ENCODE measurements at places on chromosomes 1 and 21.
A peak's percentile ranks its signal among the peaks of the same experiment; 100 is the strongest.

GRCh38 chr1:37901191-37901892, 42.0 kb upstream of the MTF1 start:
- no peak for DNase-seq

DNA sequence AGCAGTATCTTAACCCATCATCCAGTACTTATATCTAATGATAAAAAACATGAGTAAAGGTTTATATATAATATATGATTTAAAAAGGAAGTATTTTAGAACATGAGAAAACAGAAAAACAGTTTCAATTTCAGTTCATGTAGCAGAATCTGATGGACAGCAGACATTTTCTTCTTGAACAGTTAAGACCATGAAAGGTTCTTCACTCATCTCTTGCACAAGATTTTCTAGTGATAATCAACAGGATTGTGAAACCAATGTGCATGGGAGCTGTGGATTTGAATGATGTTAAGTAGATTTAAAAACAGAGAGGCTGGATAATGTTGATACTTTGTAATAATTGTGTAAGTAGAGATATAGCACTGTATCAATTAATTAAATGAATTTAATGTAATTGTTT, 1297.6 kb downstream of the BRINP3 start:
- no peak for DNase-seq

DNA sequence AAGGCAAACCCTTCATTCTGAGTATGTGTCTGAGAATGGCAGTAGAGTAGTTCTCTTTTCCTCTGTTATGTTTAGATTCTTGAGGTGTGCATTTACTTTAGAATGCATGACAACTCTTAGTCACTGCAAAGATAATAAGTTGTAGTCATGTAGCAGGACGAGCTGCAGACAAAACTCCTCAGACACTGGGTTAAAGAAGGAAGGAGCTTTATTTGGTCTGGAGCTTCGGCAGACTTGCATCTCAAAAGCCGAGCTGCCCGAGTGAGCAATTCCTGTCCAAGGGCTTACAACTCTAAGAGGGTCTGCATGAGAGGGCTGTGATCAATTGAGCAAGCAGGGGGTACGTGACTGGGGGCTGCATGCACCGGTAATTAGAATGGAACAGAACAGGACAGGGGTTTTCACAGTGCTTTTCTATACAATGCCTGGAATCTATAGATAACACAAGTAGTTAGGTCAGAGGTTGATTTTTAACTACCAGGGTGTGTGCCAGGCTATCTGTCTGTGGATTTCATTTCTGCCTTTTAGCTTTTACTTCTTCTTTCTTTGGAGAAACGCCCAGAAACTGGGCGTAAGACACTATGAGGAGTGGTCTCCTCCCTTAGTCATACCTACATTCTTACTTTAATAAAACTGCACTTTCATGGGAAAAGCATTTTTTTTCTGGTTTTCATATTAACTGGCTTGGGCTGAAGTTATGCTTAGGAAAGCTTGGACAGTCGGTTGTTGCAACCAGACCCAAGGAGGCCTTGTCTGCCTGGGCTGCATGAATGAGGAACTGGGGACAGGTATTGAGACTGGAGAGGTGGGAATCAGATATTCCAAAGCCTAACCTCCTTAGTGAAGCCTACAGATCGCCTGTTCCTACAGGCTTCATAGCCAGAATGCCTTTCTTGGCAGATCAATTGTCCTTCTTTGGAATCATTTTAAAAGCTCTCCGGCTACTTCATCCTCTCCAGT, 115.1 kb downstream of the RHOU start:
- peak; percentile 42 for DNase-seq

GRCh38 chr1:61052395-61053225, 29.8 kb upstream of the NFIA start:
- no peak for DNase-seq

DNA sequence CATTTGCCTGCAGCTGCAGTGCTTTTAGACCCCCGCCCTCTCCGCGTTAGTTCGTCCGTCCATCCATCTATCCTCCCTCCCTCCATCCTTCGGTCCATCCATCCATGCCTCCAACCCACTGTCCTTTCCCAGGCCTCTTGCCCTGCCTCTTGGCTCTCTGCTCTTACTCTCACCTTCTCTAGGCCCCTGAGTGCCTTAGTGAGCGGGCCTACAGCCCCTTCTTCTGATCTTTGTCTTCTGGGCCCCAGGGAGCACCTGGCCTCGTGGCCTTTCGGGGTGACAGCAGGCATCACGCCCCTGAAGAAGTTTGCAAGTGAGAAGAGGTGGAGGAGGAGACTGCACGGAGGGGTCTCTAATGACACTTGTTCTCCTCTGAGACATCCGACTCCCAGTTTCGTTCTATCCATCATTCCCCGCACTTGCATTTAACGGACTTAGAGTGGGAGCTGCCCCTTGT, 842 bp downstream of the ATXN7L2 start:
- DNase-seq, result no peak

GRCh38 chr1:39080269-39080826, 54.2 kb downstream of the NDUFS5 start:
- DNase-seq, result no peak

DNA sequence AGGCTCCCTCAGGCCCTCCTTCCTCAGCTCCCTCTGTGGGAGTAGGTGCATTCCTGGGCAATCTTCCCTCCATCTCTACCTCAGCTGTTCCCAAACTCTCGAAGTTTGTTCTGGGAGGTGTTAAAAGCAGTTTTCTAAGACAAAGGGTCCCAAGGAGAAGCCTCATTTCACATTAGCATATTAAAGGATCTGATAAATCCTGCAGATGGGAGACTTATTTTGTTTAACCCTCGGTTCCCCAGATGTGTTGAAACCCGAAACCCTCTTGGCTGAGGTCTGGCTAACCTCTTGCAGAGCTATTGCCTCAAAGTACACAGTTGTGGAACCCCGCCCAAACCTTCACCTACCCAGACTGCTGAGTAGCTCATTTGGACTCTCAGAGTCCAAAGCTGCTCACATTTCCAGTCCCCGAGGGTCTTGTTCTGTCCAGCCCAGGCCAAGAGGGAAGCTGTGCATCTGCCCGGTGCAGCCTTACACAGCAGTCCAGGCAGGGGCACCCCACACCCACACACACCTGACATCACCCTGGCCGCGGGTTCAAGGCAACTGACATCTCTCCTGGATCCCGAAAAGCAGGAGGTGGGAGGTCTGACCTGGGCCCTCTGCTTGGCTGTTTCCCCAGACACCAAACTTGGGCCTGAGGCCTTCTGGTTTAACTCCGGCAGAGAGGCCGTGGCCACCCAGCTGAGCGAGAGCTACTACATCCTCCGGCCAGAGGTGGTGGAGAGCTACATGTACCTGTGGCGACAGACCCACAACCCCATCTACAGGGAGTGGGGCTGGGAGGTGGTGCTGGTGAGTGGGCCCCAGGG, 19.5 kb upstream of the SELENON start:
- no peak for DNase-seq

DNA sequence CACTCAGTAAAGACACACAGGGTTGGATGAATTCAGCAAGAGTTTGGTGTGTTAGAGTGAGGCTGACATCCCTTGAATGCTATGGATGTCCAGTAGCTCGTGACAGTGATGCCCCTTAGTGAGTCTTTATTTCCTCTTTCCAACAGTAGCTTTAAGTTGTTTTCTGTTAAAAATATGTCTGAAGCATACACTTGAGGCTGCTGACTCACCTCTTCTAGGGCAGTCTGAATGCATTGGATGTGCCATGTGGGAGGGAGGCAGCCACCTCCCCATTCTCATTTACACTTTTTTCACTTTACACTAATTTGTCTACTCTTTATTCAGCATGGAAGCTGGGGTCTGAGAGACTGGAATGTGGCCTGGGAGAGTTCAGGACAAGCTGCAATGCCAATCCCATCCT, 17.6 kb downstream of the NOS1AP start:
- DNase-seq, result no peak

- DNase-seq, result no peak
Observed at GRCh38 chr1:91809317-91809716, 76.6 kb downstream of the TGFBR3 start.

GRCh38 chr1:32933742-32934322, 30.8 kb downstream of the RNF19B start:
- no peak for DNase-seq

DNA sequence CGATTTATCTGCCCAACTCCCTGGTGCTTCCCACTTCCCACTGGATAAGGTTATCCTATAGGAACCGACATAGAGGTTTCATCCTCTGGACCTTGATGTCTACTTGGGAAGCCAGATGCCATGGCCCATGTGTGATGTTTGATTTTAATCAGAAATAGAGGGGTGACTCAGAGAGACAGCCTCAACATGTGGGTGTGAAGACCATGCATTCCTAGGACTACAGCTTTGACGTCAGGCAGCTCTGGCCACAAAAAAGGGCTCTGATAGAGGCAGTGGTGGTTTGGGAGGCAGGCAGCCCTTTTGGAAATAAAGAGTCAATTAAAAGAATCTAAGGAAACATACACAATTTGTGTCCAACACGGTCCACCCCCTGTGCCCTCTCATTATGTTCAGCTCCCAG, 5.2 kb upstream of the SH2D2A start:
- no peak for DNase-seq

DNA sequence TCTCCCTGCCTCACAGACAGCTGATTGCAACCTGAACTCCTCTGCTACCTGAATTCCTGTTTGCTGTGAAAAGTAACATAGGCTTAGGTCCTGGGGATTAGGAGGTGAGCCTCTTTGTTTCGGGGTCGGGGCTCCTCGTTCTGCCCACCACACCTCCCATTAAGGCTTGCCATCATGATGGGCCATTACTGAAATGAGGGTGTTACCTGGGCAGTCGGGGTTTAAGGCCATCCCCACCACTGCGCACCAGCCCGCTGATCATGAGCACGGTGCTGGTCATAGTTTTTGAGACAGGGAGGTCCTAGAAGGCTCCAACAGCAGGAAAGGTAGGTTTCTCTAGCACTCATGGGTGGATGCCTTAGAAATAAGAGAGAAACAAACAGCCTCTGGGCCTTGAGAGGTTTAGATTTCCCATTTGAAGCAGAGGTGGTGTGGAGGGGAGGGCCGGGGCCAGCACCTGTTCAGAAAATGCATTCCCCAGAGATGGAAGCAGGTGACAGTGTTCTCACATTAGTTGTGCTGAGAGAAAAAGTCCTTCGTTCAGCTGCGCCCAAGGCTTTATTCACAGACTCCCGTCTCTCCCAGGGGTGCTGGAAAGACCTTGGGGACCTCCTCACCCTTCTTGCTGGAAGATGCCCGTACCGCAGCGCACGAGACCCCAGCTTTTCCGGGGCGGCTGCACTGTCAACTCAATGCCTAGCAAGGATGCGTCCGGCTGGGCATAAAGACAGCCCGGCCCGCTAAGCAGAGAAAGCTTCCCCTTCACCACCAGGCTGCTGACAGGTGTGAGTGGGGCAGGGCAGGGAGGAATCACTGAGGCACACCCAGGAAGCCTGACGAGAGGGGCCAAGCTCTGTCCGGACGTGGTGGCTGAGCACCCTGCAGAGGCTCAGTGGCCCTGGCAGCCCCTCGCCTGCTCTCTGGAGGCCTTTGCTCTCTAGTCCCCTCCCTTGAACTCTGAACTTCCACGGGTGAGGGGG, 125.5 kb downstream of the PGBD5 start:
- no peak for DNase-seq

DNA sequence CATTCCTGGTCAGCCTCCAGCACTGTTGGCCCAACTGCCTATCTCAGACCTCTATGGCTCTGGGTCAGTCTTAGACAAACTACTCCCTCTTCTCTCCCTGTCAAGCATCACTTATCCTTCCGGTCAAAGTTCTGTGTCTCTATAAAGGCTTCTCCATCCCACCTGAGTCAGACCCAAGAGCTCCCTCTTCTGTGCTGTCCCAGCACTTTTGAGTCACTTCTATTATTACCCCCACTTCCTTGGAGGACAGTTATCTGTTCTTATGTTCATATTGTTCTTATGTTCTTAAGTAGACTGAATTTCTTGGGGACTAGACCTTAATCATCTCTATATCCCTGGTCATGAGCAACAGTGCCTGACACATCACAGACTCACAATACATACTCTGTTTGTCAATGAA, 29.2 kb upstream of the IL10 start:
- DNase-seq, result no peak

DNA sequence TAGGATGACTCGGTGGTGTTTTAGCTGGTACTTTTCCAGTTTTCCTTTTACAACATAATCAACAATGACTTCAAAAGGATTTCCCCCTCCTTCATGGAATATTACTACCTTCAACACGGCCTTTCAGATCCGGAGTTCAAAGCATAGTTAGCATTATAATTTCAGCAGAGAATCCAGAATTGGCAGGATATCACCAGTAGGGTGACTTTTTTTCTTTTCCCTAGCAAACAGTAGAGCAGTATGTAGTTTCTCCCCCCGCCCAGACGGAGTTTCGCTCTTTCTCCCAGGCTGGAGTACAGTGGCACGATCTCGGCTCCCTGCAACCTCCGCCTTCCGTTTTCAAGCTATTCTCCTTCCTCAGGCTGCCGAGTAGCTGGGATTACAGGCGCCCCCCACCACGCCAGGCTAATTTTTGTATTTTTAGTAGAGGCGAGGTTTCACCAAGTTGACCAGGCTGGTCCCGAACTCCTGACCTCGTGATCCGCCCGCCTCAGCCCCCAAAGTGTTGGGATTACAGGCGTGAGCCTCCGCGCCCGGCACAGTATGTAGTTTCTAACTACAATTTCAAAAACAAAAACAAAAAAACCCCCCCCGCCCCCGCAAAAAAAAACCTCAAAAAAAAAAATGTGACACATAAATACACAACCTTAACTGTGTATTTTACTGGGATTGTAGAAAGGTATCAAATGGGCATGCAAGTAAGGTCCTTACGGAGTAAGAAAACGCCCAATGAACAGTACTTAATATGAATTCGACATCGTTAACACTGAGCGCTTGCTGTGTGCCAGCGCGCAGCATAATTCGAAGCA, 1.5 kb upstream of the COX20 start:
- no peak for DNase-seq

DNA sequence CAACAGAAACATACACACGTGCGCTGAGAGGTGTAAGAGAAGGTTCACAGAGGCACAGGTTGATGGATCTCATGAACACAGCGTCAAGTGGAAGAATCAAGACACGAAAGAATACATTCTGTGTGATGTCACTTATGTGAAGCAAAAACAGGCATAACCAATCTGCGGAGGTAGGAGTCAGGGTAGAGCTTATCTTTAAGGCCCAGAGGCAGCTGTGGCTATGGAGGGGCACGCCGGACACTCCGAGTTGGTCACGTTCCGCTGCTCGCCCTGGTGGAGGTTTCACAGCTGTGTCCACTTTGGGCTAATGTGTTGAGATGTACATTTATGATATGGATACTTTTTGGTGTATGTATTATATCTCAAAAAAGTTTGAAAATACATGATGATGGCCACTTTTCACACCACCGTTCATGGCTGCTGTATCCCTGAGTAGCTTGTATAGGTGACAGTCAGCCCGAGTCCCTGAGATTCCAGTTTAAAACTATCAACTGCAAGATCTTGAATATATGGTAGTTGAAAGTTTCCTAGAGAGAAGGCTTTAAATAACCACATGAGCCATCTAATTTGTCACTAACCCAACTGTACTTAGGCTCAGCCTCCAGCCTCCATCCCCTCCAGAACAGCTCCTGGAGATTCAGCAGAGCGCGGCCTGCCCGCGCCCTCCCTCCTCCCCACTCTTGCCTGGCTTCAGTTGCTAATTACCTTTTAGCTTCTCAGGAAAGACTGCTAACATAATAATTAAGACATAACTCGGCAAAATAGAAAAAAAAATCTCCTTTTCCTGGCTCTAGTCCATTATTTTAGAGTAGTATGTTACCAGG, 6.7 kb upstream of the ADARB1 start:
- no peak for DNase-seq
